ENCODE measurements at places on chromosomes 6 and 20.

- no peak for DNase-seq
Observed at GRCh38 chr6:16623731-16624130, 137.5 kb downstream of the ATXN1 start.

- no peak for DNase-seq
Observed at GRCh38 chr6:13559968-13560650, 14.3 kb upstream of the SIRT5 start.

GRCh38 chr6:81572020-81572419 lies 180.5 kb downstream of the TENT5A start:
- DNase-seq = no peak

GRCh38 chr6:37104824-37105147 lies 65.2 kb upstream of the PIM1 start:
- DNase-seq = no peak

GRCh38 chr6:152300517-152300916 lies 336.6 kb downstream of the SYNE1 start:
- no peak for DNase-seq

GRCh38 chr20:16703570-16703969 lies 26.3 kb upstream of the SNRPB2 start:
- no peak for DNase-seq

DNA sequence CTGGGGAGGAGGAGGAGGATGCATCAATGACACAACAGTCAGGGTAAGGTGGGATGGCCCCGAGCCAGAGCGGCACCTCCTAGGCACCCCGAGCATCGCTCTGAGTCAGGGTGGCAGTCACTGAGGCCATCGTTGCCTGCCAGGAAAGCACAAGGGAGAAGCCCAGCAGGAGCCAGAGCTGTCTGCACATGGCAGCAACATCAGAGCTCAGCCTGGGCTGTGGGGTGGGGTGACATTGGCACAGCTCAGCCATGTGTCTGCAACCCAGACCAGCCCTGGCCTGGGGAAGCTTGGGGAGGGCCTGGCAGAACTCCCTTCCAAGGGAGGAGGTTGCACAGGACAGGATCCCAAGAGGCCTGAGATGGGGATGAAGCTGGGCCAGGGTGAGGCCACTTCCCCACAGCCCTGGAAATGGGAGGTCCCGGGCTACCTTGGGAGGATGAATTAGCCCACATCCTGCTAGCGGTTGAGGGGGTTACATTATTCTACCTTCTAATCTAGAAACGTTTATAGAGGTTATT lies 255.6 kb downstream of the MAFB start:
- no peak for DNase-seq

- no peak for DNase-seq
Observed at GRCh38 chr6:170445971-170446370, 107.1 kb downstream of the PSMB1 start.

GRCh38 chr6:4271761-4272470 lies 136.5 kb upstream of the ECI2 start:
- no peak for DNase-seq

DNA sequence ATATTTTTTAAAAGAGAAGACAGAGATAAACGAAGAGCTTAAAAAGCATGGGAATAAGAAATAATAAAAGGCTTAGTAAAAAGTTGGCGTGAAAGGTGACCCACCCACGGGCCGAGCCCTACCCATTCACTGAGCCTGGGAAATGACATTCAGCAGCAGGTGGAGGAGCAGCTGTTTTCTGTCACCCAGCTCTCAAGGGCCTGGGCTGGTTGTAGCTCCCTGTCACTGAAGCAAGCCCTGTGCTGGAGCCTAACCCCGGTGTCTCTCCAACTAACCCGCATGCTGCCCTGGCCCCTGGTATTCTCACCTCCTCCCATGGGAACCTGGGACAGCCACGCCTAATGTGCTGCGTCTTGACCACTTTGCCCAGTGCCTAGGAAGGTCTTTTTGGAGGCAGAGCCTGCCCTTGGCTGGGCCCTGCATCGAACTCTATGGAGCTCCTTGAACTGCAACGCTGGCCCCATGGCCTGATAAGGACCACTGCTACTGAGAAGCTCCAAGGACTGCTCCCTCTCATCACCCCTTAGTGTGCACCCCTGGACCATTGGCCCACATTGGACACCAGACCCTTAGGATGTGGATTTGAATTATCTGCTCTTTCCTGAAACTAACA lies 68.8 kb upstream of the IYD start:
- DNase-seq = no peak

- DNase-seq = peak; percentile 7
Observed at GRCh38 chr20:57047281-57048026, 219.0 kb downstream of the BMP7 start.

- no peak for DNase-seq
Observed at GRCh38 chr6:101832371-101832770, 438.9 kb downstream of the GRIK2 start.

DNA sequence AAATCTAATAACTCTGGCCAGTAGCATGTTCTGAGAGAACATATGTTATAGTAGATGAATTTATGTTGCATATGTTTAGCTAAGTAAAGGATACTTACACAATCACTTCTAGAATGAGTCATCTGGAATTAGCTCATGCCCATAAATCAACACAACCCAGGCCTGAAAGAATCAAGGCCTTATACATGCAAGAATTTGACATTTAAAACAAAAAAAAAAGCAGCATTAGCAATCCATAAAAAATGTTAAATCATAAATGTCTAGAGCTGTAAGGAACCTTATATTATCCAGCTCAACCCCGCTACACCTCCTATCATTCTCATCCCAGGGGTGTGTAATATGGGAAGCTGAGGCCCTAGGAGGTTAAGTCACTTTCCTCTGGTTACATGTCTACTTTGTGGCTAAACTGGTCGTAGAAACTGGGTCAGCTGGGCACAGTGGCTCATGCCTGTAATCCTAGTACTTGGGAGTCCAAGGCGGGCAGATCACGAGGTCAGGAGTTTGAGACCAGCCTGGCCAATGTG lies 105.2 kb upstream of the CARMIL1 start:
- DNase-seq = no peak

DNA sequence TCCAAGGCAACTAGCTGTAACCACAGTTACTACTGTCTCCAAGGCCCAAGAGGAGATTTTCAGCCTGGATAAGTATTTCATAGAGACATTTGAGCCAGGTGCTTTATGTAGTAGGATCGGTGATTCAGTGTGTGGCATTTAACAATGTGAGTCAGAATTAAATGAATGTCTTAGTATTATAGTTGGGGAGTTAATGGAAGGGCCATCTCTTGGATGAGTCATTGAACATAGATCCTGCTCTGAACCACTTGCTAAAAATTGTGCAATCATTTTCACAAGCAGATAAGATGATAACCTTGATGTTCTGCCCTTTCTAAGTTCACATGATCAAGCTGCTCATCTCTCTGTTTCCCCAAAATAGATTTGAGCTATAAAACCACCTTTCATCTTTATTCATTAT lies 668.9 kb upstream of the CITED2 start:
- DNase-seq = no peak

- DNase-seq = no peak
Observed at GRCh38 chr20:39010496-39010895, 48.4 kb downstream of the DHX35 start.

GRCh38 chr6:157570104-157570503 lies 189.1 kb downstream of the ZDHHC14 start:
- no peak for DNase-seq

DNA sequence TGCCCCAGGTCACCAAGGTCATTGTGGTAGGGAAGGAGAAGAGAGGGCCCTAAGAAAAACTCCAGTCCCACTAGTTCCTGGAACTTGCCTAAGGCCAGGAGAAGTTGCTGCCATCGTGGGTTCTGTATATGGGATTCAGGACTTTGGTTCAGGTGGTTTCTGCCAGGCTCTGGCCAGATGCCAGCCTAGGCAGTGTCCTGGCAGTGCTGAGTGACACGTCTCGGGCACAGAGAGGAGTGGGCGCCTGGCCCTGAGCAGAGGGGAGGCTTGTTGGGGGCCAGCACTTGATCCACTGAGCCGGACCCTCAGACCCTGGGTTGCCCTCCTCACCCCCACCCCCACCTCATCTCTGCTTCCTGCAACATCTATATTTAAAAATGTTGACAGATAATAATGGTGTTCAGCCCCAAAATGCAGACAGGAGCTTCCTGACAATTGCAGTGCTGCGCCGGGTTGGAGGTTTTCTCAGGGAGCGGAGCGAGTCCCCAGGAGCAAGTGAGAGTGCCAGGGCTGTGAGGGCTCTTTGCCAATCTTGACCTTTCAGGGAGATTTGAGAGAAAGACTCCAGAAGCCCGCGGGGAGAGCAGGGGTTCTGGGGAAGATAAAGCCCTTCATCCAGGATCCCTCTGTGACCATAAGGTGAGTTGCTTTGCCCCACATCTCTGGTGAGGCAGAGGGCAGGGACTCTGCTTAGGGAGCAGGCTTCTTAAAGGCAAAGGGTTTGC lies 71.9 kb downstream of the PHACTR3 start:
- no peak for DNase-seq

GRCh38 chr20:7754102-7754501 lies 186.2 kb downstream of the HAO1 start:
- DNase-seq = no peak

DNA sequence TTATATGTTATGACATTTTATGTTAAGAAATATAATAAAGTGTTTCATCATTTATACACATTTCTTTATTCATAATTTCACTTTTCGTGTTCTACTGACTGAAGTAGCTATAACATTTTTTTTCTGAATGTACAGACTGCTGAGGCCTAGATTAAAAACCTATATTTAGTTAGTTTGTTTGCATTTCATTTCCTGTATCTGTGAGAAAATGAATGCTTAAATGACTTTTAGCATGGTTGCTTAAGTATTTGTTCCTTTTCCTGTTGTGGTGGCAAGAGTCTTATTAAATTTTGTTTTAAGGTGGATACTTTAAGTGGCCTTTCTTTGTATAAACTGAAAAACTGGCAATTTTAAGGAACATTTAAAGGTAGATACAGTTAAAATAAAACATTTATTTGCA lies 779.7 kb upstream of the MAN1A1 start:
- DNase-seq = no peak

DNA sequence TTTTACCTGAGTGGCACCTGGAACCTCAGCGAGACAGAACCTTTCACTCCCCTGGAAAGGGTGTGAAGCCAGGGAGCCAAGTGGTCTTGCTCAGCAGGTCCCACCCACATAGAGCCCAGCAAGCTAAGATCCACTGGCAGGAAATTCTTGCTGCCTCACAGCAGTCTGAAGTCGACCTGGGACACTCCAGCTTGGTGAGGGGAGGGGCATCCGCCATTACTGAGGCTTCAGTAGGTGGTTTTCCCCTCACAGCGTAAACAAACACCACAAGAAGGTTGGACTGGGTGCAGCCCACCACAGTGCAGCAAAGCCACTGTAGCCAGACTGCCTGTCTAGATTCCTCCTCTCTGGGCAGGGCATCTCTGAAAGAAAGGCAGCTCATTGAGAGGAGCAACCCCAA lies 134.7 kb upstream of the RSPO3 start:
- DNase-seq = no peak

GRCh38 chr6:110075406-110075805 lies 97.3 kb downstream of the GPR6 start:
- no peak for DNase-seq

DNA sequence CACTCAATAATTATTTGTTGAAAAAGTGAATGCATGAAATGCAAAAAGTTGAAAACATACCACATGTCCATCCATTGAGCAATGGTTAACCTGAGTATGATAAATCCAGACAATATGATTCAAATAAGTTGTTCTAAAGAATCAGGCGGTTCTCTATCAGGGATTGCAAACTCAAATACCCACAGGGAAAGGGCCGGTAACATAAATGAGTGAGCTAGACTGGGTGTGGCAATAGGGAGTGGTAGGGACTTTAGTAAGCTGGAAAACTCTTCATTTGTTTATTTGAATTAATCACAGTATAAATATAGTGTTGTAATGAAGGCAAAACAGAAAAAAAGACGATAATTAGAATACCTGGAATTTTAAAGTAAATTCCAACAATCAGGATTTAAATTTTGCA lies 106.3 kb downstream of the BCAS1 start:
- no peak for DNase-seq

GRCh38 chr20:63750807-63751470 lies 11.4 kb downstream of the SLC2A4RG start:
- DNase-seq = no peak

DNA sequence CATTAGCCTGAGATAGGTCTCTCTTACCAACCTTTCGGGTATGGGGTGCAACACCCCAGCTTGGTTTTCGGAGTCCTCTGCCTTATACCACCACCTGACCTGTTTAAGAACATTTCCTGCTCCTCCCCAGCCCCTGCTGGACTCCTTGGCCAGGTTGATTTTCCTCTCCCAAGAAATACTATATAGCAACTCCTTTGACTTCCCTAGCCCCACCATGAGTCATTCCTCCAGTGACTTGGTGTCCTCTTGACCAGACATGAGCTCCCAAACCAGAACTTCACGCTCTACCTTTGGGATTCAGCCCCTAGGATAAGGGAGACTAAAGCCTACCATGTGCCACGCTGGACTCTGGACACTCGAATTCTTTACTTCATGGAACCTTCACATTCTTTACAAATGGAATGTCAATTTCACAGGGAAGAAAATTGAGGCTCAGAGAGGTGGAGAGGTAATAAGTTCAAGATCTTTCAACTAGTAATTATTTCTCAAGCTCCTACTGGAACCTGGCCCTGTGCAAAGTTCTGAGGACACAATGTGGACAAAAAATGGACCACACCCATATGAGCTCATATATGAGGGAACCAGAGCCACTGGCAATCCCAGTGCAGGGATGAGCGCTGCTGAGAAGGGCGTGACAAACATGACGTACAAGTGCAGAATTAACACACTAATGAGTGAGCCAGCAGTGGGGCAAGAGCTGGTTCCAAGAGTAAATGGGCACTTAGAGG lies 48.2 kb downstream of the SIRPA start:
- no peak for DNase-seq

DNA sequence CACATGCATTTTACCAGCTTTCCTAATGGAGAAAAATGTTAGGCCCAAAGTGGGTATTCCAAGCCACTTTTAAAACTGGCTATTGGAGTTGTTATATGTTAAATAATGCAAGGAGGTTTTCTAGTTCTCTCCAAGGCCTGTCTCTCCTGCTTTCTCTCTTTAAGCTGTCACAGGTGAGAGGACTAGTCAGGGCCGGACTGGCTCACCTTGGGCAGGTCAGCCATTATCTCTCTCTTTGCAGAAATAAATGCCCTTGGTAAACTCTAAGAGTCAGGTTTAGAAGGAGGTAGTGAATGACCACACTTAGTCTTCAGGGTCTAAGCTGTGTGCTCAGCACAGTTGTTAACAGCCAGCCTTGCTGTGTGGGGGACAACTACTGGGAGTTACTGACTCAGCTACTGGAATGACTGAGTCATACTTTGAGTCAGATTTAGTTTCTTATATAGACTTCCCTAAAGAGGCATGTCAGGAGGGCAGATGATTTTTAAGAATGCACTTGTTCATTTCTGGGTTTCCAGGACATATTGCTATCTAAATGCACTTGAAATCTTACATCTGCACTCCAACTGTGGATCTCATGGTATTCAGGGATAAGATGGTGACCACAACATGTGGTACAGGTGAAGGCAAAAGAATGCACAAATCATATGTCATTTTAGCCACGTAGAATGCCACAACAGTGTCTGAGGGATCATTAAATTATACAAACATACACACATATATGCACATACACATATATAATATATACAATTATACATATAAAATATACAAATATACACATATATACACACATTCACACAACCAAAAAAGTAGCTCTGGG lies 719.4 kb downstream of the EPM2A start:
- DNase-seq = no peak

All from WERI-Rb-1 (cell line).